ENCODE measurements at places on chromosomes 5 and 9. TPM values are rescaled to one million over a fixed set of nuclear protein-coding genes. Genes with fewer than 3 reads are reported as not detected.

The SPINK7 gene
- total RNA-seq: not detected

The SOHLH1 gene
- total RNA-seq: not detected

The DMRTA1 gene
- 0.76 TPM for total RNA-seq

GRCh38 chr5:132369474-132370180, at the start of gene SLC22A5:
Gene SLC22A5, plus strand, starts transcription at chr5:132369710. Its CDS starts 263 bp downstream, at chr5:132369973.
- DNase-seq: peak; percentile 84

GRCh38 chr5:19751326-19751725, 236.7 kb downstream of the CDH18 start:
- DNase-seq: no peak

DNA sequence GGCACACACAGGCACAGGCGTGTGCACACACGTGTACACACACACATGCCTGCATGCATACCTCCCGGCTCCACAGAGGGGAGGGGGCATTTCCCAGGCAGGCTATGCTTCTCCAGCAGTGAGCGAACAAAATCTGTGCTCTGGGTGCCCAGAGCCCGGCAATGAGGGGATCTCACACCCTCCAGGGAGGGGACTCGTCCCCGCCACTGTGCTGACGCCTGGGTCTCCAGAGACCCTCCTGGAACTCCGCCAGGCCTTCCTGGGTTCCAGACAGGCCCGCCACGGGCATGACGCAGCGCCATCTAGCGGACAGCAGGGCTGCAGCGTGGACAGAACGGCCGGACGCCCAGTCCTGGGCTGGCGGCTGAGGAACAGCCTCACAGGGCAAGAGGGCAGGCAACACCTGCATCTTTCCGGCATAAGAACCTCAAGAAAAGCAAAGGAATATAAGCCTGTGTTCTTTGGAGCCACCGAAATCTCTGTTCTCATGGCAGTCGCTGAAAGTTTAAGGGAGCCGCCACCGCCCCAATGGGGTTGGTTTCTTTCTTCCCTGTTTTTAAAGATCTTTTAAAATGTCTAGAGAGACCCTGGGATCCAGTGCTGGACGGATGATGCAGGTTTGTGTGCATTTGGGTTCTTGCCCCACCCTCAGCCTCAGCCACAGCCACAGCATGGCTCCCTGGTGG, 135.6 kb upstream of the PPP1R26 start:
- peak; percentile 90 for DNase-seq

- no peak for DNase-seq
These were observed 877 bp upstream of the SCGB3A1 start for GRCh38 chr5:180592176-180592575.

DNA sequence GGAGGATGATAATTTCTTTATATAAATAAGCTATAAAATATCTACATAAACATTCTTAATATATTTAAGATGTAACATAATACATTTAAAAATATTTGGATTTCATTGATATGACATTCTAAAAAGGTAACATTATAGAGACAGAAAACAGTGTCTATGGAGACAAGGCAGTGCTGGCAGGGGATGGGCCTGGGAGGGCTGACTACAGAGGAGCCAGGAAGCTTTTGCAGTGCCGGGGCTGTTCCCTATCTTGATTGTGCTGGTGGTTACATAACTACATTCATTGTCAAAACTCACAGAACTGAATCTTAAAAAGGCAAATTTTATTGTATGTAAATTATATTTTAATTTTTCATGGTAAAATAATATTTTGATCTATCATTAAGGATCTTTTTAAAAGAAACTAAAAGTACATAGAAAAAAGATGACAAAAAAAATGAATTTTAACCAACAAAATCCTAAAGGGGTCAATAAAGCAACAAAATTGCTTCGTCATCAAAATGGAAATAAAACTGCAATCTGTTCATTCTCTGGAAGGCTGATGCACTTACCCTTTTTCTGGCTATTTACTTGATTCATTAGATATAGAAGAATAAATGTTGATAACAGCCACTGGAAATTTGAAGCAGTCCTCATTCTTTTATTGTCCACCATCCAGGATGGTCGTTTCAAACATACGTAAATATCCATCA, 26.3 kb downstream of the LIFR start:
- DNase-seq: peak; percentile 69

- no peak for DNase-seq
These were observed 45.2 kb upstream of the ZFAND5 start for GRCh38 chr9:72410214-72410613.

DNA sequence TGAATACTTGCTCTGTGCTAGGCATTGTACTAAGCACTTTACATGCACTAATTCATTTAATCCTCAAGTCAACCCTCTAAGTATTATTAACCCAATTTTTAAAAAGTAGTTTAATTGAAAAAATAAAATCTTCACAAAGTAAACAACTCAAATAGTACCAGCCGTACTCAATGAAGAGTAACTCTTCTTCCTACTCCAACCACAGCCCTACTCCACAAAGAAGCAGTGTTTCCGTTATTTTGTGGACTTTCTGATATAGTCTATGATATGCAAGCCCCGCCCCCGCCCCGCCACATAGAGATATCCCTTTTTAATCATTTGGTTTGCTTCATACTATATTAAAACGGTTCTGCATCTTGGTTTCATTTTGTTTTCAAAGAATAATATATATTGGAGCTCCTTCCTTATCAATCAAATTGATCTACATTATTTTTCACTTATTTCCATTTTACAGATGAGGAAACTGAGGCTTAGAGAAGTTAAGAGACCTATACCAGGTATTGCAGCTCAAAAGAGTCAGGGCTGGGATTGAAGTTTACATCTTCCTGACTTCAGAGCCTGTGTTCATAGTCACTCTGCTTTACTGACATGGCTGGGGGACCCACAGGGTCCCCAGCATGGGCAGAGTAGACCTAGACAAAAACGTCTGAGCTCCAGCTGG, 78.6 kb downstream of the PCDH1 start:
- no peak for DNase-seq

DNA sequence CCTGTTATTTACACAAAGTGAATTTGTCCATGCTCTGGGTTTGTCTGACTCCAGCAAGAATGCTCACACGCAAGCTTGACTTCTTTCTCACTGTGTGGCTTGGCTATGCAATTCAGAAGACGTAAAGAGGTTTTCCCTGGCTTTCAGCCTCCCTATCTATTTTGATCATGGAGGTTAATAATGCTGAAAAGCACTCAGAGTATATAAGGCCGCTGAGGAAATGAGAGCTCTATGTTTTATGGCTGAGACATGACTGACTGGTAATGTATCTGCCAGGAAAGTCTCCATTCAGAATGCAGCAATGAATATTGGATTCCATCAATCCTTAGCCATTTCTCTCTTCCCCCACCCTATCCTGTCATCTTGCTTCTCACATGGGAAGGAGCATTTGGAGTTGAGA, 417.3 kb downstream of the DMAC1 start:
- no peak for DNase-seq

DNA sequence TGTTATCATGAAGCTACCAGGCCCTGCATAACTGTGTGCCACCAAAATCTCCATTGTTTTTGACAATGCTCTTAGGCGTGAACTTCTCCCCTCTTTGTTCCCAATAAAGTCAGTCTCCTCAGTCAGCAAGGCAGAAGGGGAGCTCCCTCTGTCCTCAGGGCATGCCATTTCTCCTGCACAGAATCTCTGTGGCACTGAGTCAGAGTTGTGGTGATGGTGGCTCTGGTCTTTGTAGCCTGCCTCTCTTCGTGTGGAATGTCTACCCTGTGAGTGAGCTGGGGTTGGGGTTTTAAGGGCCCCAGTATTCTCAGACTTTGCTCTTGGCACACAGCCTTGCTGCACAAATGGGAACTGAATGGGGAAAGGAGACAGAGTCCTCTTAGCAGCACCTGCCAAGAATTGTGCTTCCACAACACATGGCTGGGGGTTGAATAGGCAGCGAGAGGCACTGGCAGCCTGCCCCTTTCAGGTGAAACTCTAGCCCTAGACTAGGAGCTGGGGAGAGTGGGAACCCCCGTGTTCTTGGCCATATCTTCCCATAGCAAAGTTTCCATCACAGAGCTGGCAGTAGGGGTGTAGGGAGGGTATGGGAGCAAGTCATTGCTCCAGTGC, 146.6 kb downstream of the SH3GL2 start:
- DNase-seq: no peak

All from right cardiac atrium (tissue), 5 donors.